ENCODE measurements at places on chromosomes 4 and X.

GRCh38 chr4:146273204-146273901, 59.0 kb downstream of the REELD1 start:
- DNase-seq: no peak

DNA sequence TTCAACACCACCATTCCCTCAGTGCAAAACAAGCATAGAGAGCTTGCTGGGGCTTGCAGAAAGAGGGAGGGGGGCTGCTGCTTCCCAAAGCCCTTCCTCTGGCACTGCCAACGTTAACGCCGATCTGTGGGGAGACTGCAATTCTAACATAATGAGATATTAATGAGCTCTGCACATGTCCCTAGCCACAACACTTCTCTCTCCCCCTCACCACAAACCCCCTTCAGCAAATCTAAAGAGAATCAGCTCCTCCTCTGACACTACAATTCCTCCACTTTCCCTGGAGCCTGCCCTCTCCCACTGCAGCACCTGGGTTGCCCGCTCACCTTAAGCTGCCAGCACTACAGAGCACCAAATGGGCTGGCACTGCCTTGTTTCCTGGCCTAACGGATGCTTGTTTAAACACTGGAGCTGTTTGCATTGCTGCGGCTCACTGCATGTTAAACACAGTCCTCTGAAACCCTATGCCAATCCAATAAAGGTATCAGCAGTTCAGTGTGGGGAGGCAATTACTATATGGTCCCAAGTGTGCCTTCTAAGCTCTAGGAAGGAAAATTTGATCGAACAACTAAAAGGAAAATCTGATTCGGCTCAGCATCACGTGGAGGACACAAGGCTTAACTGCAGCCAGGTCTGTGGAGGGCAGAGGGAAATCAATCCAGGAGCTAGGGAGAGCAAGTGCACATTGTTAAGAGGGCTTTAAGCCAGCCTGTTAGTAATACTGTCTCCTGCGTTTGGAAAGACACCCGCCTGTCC, 232.4 kb downstream of the MAML3 start:
- no peak for DNase-seq

GRCh38 chrX:76931518-76931917, 504.0 kb downstream of the MAGEE1 start:
- no peak for DNase-seq

DNA sequence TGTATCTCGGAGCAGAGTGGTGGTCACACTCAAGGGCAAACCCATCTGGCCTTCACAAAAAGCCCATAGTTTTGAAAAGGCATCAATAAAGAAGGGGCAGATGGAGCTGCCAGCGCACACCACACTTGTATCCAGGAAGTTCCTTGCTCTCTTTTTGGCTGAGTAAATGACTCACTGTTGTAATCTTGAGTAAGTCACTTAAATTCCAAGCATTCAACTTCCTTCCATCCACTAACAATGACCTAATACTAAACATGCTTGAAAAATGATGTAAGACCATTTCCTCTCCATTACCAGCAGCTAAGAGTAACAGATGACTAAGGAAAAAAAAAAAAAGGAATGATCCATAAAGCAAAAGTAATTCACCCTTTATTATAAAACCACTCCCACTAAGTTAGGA, 32.4 kb upstream of the MYOZ2 start:
- DNase-seq: no peak

DNA sequence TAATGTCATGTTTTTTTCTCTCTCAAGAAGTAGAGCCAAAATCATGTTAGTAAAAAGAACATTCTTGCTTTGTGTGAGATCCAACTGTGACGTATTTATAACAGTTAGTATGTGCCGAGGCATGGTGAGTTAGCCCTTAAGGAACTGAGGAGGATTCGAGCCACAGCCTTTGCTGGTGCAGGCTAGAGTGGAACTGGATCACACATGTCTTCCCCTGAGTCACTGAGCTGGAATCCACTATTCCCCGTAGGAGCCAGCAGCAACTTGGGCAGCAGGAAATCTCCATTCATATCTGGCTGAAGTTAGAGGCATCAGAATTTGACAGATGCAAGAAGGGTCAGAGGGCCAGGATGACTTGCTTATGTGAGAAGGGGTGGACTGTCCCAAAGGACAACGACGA, 144.6 kb upstream of the KIT start:
- no peak for DNase-seq

DNA sequence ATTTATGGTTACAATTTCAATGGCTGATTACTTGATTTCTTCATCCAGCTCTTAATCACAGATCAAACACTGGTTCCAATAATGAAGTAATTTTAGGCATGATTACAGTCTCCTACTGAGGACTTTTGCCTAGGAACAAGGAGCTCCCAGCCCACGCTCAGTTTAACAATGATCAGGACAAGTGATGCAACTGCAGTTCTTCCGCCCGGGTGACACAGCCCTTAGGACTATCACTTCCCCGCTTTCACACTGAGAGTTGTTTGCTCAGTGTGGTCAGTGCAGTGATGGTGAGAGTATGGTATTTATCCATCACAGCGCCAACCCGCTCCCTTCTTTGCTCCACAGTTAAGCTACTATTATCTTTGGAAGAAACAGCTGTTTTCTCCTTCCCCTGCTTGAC, 203.2 kb upstream of the MBNL3 start:
- DNase-seq: no peak

GRCh38 chrX:36609616-36610585, 398.3 kb upstream of the FAM47C start:
- no peak for DNase-seq

DNA sequence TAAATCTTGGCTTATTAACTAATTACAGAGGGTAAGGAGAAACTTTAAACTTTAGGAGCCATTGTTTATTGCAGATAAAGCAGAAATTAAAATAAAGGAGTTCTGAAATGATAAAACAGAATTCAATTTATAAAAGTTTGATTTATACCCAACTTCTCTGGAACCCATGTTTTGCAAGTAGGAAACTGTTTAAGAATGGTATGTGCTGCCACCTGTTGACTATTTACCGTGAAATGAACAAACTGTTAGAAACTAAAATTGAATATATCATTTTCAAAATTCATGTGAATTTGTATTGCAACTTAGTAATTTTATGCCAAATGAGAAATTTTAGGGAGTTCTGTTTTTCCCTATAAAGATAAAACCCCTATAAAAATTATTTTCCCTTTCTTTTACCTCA, 11.0 kb upstream of the TBC1D8B start:
- DNase-seq: no peak

DNA sequence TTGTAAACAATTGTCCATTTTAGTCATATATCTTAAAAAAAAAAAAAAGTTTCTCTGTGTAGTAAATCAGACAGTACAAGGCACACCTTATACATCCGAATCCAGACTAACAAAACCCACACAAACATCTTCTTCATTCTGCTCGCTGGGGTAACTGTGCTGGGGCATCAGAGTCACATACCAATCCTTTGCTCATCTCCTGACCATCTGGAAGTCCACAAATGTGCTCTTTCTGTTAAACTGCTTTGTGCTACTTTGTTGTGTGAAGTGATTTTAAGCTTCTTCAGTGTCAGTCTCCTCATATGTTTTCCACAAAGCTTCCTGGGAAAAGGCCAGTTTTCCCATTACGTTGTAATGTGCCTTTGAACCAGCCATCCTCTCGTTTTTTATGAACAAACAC, 86.2 kb upstream of the CBR4 start:
- no peak for DNase-seq

DNA sequence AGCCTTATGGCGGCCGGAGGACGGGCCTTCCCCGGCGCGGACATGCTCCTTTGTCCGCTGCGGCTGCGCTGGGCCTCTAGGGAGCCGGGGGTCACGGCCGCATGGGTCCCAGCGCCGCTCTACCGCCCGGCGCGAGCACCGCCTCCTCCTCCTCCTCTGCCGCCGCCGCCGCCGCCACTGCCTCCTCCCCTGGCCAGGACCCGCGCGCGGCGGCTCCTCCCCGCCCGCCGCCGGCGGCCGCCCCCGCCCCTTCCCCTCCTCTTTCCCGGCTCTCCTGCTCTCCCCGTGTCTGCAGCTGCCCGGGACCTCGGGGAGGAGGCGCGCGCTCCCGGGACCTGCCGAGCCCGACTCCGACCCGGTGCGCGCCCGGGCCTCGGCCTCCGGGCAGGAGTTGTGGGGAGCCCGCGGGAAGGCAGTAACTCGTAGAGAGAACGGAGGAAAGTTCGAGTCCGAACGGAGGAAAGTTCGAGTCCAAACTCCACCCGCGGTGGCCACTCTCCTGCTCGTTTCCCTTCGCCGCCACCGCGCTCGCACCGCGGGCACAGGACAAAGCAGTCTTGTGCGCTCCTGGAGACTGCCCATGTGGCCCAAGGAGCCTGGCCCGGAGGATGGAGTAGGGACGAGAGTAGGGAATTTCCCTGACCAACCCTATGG, at the start of gene ADGRA3:
Gene ADGRA3 (minus strand): TSS at position 179 of the 654 bp plus-strand sequence. CDS start 282 bp downstream, outside the sequence.
- no peak for DNase-seq

- no peak for DNase-seq
Observed at GRCh38 chrX:100931218-100931924, 2.7 kb upstream of the XKRX start.

DNA sequence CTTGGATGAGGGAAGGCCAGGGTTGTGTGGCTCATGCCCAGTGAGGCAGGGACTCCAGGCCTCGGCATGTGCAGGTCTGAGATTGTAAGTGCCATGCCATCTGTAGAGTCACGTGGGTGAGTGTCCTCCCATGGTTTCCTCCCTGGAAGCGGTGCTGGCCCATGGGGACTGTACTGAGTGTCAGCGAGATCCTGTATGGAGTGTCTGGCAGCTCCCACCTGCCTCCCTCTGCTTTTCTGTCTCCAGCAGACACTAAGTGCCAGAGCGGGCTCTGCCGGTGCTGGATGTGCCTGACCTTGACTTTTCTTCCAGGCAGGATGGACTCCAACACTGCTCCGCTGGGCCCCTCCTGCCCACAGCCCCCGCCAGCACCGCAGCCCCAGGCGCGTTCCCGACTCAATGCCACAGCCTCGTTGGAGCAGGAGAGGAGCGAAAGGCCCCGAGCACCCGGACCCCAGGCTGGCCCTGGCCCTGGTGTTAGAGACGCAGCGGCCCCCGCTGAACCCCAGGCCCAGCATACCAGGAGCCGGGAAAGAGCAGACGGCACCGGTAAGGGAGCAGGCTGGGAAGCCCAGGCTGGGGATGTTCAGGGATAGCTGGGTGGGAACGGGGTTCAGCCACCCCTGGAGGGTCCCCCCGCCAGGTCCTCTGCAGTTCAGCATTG, 7.6 kb downstream of the WFS1 start:
- no peak for DNase-seq

GRCh38 chr4:124318292-124318691, 394.2 kb downstream of the ANKRD50 start:
- no peak for DNase-seq

GRCh38 chrX:7111518-7111917, 36.0 kb upstream of the STS start:
- no peak for DNase-seq

- DNase-seq: no peak
Observed at GRCh38 chr4:108172231-108172752, 3.6 kb upstream of the LEF1 start.

- no peak for DNase-seq
Observed at GRCh38 chr4:143581331-143581946, 67.9 kb downstream of the SMARCA5 start.

DNA sequence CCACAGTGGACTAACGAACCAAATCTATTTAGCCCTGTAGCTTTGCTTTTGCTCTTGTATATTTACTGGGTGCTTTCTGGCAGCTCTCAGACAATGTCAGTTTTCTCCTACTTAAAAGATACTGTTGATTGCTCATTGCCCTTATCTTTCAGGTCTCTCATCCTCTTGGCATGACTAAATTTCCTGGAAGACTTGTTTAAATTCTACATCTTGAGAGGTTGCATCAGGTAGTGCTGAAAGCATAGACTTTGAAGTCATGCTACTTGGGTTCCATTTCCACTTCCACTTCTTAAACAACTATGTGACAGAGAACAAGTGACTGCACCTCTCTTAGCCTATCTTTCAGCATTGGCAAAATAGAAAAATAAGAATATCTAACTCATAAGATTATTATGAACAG, 8.4 kb downstream of the TDO2 start:
- DNase-seq: no peak

DNA sequence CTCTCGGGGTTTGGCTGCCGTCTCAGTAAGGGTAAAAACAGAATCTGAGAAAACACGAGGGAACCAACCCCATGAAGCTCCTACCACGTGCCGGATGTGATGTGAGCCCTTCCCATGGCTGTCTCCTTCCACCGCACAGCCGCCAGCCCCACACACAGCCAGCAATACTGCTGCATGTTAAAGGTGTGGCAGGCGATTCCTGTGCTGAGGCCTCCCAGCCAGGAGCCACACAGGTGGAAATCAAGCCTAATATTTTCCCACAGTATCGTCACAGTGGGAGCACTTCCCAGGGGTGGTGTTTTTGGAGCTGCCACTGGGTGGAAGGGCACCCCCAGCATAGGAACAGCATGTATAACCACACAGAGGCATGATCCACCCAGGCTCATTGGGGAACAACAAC, 77.5 kb downstream of the SLC2A9 start:
- DNase-seq: no peak

GRCh38 chr4:84677995-84678394, 95.1 kb downstream of the CDS1 start:
- no peak for DNase-seq

Data from stimulated activated CD8-positive, alpha-beta memory T cell treated with anti-CD3 and anti-CD28 coated beads, Interleukin-4, amount 100 ng/mL, for 4 hours (primary cell).